ENCODE measurements at places on chromosomes 11 and 22.

DNA sequence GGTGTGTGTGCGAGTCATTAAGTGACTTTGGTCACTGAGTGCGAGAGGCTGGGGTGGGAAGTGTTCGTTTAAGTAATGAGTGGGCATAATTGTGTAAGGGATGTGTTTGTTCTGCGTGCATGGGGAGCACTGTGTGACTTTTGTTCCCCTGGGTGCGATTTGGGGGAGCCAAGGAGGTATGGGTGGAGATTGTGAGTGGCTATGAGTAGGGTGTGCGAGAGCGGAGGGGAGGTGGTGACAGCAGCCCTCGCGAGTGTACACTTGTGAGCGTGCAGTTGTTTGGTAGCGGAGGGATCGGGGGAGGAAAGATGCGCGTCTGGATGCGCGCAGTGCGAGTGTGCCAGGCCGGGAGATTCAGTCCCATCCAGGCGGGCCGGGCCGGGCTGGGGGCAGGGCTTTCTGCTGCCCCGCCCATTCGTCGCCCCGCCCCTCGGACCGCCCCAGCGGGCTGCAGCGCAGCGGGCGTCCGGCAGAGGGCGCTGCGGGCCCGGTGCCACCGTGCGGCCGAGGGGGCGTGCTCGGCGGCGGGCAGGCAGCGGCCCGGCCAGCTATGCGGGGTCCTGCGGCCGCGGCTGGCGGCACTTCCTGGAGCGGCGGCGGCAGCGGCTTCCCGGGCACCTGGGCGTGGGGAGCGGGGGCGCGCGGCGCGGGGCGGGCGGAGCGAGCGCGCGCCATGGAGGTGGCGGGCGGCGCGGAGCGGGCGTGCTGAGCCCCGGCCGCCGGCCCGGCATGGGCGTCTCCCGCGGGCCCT lies at the start of gene DGKZ:
Gene DGKZ, plus strand, starts transcription at position 578 of the 751 bp plus-strand sequence. CDS start 197 bp downstream, outside the sequence.
- peak; percentile 89 for DNase-seq

- DNase-seq: no peak
Measured at GRCh38 chr11:67996622-67997474, 7.0 kb downstream of the UNC93B1 start.

DNA sequence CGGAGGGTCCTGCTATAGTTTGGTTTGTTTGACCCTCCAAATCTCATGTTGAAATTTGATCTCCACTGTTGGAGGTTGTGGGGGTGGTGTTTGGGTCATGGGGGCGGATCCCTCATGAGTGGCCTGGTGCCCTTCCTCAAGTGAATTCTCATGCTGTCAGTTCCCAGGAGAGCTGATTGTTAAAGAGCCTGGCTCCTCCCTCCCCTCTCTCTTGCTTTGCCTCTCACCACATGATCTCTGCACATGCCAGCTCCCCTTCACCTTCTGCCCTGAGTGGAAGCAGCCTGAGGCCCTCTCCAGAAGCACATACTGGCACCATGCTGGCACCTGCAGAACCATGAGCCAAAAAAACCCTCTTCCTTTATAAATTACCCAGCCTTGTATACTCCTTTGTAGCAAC lies 7.1 kb downstream of the TSPAN18 start:
- DNase-seq: no peak

- no peak for DNase-seq
Measured at GRCh38 chr11:102320188-102320587, 2.9 kb downstream of the BIRC3 start.

Data from effector memory CD4-positive, alpha-beta T cell (primary cell).